Suppressor macrophage treated with lipopolysaccharide for 4 hours (primary cell): ENCODE measurements at places on chromosomes 5 and 9.

- DNase-seq, result no peak
Observed at GRCh38 chr5:60992871-60993270, 47.9 kb downstream of the NDUFAF2 start.

- DNase-seq, result no peak
Observed at GRCh38 chr5:45094876-45095440, 286.2 kb downstream of the MRPS30 start.

GRCh38 chr9:1058826-1059487 is 8.8 kb downstream of the DMRT2 start:
- no peak for DNase-seq

GRCh38 chr9:130078547-130078946 is 24.8 kb downstream of the GPR107 start:
- no peak for DNase-seq

DNA sequence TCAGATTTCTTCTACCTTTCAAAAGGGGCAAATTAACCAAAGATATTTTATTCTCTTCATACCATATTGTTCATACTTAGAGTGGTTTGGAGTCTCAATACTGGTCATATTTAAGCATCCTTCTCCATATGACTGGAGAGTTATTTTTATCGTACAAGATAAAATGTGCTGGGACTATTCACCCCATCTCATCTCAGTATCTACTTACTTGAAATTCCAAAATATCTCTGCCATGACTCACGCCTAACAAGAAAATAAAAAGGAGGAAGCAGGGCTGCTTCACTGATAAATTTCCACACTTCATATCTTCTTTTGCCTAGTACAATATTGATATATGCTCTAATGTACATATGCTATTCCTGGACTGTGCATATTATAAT is 277.9 kb upstream of the CDH9 start:
- no peak for DNase-seq

GRCh38 chr5:8756498-8757084 is 789.3 kb downstream of the SEMA5A start:
- DNase-seq, result no peak

GRCh38 chr9:18976221-18976708 is 56.7 kb downstream of the SAXO1 start:
- DNase-seq, result no peak

DNA sequence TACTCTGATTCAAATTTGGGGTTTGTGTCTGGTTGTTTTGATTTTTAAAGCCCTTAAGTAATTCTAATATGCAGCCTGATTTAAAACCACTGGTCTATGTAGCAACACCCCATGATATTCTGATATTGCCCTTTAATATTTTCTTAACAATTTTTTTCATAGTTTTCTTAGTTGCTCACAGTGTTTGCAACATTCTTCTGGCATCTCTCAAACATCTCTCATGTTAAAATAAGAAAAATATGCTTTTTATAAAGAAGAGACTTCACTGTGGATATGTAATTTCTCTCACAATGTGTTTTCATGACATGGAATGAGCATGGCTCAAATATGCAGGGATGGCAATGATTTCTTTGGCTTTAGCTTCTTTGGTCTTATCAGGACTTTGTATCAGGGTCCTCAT is 183.7 kb downstream of the TAF11L14 start:
- DNase-seq, result no peak

DNA sequence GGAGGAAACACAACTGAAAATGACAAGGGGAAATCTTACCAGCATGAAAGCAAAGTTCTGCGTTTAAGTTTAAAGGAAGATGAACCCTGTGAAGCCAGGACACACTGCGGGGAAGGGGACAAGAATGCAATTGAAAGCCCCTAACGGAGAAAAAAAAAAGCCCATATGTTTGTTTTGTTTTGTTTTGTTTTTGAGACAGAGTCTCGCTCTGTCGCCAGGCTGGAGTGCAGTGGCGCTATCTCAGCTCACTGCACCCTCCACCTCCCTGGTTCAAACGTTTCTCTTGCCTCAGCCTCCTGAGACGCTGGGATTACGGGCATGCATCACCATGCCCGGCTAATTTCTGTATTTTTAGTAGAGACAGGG is 2.9 kb downstream of the STK10 start:
- DNase-seq, result no peak

- DNase-seq, result no peak
Observed at GRCh38 chr5:58072300-58072965, 387.5 kb downstream of the PLK2 start.

GRCh38 chr5:68419637-68420452 is 204.3 kb downstream of the PIK3R1 start:
- DNase-seq, result peak; percentile 53

DNA sequence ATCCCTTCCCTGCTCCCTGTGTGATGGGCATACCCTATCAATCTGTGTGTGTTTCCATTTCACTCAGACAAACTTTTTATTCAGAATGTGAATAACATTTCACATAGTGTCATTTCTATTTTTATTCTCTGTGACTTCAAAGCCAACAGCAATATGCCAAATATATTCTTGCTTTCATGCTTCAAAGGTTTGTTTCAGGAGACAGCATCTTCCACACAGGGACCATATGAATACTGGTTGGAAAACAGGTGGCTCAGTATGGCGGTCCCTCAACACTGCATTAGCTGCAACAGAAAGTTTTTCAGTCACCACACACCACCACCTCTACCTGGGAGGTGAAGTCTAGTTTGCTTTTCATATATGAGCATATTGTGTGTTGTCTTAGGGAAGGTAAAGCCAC is 111.0 kb upstream of the PTPN3 start:
- DNase-seq, result no peak

- no peak for DNase-seq
Observed at GRCh38 chr5:139693676-139694364, 45.7 kb downstream of the CXXC5 start.

- DNase-seq, result no peak
Observed at GRCh38 chr5:132203916-132204315, 23.7 kb downstream of the P4HA2 start.

DNA sequence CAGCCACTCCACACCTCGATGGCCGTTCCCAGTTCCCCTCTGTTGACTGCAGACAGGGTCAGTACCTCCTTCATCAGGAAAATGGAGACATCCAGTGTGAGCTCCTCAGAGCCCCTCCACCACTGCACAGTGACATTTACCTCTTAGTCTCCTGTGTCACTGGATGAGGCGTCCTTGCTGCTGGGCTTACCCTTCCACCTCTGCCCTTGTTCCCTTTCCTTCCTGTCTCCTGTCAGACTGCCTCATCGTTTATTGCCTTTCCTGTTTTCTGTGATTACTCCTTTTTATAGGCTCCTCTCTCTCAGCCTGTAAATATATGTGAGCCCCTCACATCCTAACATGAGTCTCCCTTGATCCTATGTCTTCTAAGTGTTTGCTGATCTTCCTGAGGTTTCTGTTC is 23.2 kb upstream of the SPTAN1 start:
- no peak for DNase-seq

DNA sequence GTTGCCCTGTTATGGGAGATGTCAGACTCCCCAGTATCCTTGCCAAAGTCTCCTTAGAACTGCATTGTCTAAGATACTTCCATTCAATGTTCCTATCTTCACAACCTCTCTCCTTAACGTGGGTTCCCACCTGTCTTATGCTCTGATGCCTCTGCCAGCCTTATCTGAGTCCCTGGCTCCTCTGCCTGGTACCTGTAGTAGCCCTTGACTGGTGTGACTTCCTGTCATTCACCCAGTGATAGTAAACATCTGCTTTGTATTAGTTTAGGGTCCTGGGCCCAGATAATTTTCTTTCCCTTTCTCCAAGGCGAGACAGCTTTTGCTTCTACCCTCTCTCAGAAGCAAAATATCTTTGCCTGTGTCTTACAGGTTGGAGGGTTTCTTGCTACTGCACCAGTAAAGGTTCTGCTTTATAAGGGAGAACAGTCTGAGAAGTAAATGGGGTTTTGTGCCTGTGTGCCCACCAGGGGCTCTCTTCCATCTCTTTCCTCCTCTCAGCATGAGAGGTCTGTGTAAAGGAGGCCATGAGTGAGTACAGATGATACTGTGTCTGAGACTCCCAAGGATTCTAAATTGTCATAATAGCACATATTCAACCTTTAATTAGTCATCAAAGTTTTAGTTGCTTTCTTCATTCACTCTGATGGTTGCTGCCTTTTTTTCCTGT is 220.8 kb downstream of the PRR16 start:
- no peak for DNase-seq

DNA sequence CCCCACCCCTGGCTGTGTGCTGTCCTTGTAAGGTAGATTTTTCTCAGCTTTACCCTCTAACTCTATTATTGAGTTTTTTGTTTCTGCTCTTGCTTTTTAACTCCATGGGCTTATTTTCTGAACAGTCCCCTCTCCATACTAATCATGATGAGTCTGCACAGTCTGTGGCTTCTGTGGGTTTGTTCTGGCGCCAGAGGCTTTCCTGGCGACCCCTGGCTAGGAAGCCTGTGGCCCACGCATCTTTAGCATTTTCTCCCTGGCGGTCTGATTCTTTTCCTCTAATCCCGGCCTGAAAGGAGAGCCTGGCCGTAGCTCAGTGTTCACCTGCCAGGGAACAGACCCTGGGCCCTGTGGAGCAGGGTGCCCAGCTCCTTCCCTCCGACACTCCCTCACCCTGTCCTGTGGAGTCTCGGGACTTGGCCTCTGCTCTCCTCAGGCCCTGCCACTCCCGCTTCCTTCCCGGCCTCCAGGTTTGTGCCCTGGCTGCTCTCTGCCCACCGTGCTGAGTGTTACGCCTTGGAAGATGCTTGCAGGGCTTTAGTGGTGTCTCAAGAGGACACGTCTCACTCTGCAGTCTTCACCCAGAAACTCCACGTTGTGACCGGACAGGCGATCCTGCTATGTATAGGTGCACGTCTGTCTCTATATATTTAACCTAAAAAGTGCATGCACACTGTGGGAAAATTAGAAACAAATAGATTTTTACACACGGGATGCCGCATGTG is 31.7 kb upstream of the LRRC14B start:
- DNase-seq, result no peak

- no peak for DNase-seq
Observed at GRCh38 chr5:178094345-178094744, 19.0 kb upstream of the N4BP3 start.

GRCh38 chr9:116992865-116993264 is 305.8 kb downstream of the TRIM32 start:
- peak; percentile 30 for DNase-seq

GRCh38 chr5:64165500-64166200 is at the start of gene RNF180:
Gene RNF180 (plus strand): TSS chr5:64165843. CDS start chr5:64200808, 34,965 bp downstream.
- peak; percentile 2 for DNase-seq

DNA sequence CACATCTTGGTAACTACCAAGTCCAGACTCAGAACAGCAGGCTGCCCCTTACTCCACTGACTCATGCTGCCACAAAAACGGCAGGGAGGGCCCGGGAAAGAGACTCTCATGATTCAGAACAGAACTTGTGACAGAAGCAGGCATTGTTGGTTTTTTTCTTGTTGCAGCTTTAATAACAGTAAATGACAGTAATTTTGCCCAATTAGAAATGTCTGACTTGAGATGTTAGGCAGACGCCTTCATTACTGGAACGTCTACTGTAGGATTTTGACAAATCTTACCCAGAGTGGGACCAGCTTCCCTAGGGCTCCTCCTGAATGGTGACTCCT is 77.9 kb downstream of the SEMA5A start:
- no peak for DNase-seq

GRCh38 chr5:133998042-133998441 is 6.7 kb downstream of the VDAC1 start:
- DNase-seq, result no peak

DNA sequence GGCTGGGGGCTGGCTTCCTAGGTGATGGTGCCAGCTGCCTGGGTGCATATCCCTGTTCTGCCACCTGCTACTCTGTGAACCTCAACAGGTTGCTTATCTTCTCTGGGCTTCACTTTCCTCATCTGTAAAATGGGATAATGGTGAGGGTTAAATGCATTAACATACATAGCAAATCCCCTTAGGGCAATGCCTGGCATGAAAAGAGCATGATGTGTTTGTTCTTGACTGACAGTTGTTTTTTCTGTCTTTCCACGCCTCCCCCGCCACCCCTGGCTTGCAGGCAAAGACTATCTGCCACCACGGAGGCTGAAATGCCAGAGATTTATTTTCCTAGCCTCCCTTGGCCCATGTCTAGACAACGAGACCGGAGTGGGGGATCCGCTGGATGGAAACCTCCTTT is 280.5 kb downstream of the NSG2 start:
- DNase-seq, result no peak

- DNase-seq, result no peak
Observed at GRCh38 chr5:146877783-146878475, 628 bp downstream of the PPP2R2B start.

GRCh38 chr9:107105784-107106183 is 177.3 kb upstream of the RAD23B start:
- no peak for DNase-seq

DNA sequence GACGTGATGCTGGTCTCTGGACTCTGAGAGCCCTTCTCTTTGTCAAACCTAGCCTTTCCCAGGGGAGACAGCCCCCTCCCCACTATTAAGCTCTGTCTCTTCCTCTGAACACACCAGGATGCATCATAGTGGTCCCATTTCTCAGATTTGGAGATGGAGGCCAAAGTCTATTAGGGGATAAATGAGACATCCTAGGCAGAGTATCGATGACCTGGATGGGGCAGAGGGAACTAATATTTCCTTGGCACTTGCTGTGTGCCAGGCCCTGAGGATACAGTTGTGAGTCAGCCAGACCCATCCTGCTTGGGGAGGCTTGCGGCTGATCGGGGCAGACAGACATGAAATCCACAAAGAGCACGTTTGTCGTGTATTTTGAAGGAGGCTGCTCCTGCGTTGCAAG is 5.2 kb downstream of the DNM1 start:
- DNase-seq, result no peak

- peak; percentile 56 for DNase-seq
Observed at GRCh38 chr5:1536871-1537602, 13.3 kb upstream of the LPCAT1 start.

DNA sequence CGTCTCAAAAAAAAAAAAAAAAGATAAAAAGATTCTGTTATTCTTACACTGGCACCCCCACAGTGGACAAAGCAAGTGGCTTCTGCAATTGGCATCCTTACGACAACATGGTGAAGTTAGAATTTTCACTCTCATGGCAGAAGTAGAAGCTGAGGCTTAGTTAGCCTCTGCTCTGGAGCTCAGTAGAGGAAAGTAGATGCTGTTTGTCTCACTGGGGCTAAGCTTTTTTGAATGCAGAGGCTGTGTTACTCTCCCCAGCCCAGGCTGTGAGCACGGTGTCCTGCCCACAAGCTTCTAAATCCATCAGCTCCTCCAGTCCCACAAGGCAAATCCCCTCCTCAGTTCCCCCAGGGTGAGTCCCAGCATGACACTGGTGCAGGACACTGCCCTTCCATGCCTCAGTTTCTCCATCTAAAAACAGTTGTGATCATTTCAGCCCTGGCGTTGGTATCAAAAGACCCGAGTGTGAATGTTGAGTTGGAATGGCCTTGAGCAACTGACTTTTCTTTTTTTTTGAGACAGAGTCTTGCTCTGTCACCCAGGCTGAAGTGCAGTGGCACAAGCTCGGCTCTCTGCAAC is 22.6 kb upstream of the PHF19 start:
- DNase-seq, result no peak

GRCh38 chr5:34772267-34773098 is 66.5 kb upstream of the TTC23L start:
- DNase-seq, result no peak

DNA sequence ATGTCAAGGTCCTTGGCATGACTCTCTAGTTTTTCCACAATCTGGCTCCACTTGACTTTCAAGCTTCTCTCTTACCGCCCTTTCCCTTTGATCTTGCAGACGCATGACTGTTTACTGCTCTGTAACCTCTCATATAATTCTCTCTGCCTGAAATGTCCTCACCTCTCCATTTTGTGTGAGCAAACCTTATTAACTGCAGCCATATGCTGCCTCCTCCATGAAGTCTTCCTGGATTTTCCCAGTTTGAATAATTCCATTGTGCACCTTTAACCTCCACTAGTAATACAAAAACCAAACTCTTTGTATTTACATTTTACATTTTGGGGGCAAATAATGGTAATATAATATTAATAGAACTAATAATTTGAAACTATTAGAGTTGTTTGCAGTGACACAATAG is 9.5 kb upstream of the C9orf72 start:
- no peak for DNase-seq
